Small intestine (tissue), 16 donors: ENCODE measurements at places on chromosomes 11 and 22.

DNA sequence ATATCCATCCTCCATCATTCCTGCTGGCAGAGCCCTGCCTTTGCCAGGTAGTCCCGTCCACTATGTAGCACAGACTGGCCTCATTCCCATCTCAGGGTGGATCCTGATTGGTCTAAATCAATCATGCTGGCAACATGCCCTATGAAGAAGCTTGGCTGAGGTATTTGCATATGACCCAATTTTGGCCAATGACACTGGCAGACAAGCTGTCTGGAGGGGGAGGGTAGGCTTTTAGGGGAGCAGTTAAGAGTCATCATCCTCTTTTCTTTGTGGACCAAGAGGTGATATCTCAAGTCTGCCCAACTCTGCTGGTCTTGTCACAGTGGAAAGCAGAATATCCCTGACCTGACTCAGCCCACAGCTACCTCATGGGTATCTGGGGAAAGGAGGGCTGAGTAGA is 5.1 kb downstream of the CCDC89 start:
- no peak for DNase-seq

DNA sequence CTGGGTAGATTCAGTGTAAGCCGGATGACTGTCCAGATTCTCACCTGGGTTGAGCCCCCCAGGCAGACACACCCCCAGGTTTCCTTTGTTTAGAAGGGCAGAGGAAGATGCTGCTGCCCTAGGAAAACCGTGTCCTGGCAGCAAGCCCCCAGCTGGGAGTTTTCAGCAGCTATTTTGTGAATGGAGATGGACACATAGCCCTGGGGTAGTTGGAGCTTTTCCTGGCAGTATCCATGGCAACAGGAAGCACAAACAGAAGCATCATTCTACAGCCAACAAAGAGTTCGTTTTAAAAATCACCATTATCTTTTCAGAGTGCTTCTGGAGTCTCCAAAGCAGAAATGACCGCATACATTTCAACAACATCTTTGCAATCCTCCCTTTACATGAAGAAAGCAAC is 245.5 kb downstream of the BRD1 start:
- DNase-seq = no peak

GRCh38 chr22:25199731-25200520 is at the start of gene CRYBB3:
Gene CRYBB3 (plus strand): TSS chr22:25199858. CDS start chr22:25201397, 1,539 bp downstream.
- DNase-seq = no peak

GRCh38 chr11:109619498-109619897 is 197.5 kb downstream of the C11orf87 start:
- DNase-seq = no peak

GRCh38 chr11:102882389-102883024 is 7.7 kb upstream of the MMP12 start:
- DNase-seq = no peak

DNA sequence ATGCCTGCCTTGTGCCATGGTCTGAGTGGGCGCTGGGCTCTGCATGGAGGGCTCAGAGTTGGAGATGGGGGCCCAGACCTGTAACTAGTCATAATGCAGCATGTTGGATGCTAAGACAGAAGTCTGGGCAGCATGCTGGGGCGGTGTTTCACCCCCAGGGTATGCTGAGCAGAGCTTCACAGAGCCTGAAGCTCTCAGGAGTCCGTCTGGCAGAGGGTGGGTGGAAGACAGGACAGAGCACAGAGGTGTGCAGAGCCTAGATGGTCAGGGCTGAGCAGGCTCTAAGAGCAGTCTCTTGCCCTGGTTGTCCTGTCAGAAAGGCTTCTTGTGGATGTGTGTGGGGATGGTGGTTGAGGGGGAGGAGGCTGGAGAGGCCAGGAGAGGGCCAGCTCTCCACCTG is 7.2 kb downstream of the TAF6L start:
- DNase-seq = no peak

- DNase-seq = no peak
These were observed 241.8 kb upstream of the ARHGAP42 start for GRCh38 chr11:100445231-100445735.

DNA sequence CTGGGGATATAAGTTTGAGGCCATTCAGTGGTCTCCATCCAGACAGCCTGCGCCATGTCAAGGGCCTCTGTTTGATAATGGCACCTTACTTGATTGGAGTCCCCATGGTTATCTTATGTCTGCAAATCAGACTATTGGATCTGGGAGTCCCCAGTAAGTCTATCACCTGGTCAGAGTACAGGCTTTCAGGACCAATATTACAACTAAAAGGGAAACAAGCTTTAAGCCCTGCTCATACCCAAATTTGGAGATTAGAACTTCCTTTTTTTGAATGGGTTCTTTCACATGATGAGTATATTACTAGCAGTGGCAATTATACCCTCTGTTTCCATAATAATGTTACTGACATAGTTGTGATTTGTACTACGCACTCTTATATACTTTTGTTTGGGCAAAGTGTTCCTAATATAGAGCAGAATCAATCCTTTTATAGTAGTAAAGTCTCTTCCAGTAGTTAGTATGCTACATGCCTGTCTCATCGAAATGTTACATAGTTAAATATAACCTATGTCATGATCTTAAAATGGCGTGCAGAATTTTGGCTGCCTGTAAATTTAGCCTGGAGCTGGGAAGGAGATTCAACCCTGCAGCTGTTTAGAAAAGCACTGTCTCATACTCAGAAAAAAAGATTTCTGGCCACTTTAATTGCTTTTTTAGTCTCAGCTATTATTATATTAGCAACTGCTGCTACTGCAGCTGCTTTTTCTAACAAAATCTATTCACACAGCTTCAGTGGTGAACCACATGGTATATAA is 4.9 kb downstream of the MS4A15 start:
- no peak for DNase-seq

- peak; percentile 88 for DNase-seq
These were observed 3.8 kb downstream of the ACY3 start for GRCh38 chr11:67646535-67647336.
